Psoas muscle (tissue), 8 donors: ENCODE measurements at places on chromosomes 2 and 18. TPM values are rescaled to one million over a fixed set of nuclear protein-coding genes. Genes with fewer than 3 reads are reported as not detected.

DNA sequence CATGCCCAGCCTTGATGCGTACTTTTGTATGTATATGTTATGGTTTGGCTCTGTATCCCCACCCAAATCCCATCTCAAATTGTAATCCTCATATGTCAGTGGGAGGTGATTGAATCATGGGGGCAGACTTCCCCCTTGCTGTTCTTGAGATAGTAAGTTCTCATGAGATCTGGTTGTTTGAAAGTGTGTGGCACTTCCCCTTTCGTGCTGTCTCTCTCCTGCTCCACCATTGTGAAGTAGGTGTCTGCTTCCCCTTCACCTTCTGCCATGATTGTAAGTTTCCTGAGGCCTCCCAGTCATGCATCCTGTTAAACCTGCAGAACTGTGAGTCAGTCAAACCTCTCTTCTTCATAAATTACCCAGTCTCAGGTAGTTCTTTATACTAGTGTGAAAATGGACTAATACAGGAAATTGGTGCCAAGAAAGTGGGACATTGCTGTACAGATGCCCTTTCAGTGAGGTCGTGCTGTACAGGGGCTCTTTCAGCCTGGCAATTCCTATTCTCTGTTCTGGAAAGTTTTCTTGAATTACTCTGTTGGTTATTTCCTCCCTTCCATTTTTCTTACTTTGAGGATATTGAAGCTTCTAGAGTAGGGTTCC is 38.2 kb downstream of the KCMF1 start:
- H3K36me3 ChIP-seq, result peaks cover 5% of the 10 kb centered on the region
- no peak for DNase-seq
- H3K4me3 ChIP-seq, result no peak overlapping the region
- H3K4me1 ChIP-seq, result peaks cover 42% of the 10 kb centered on the region
- no peak overlapping the region for H3K27ac ChIP-seq
- no peaks in the 10 kb centered on the region for H3K27me3 ChIP-seq

DNA sequence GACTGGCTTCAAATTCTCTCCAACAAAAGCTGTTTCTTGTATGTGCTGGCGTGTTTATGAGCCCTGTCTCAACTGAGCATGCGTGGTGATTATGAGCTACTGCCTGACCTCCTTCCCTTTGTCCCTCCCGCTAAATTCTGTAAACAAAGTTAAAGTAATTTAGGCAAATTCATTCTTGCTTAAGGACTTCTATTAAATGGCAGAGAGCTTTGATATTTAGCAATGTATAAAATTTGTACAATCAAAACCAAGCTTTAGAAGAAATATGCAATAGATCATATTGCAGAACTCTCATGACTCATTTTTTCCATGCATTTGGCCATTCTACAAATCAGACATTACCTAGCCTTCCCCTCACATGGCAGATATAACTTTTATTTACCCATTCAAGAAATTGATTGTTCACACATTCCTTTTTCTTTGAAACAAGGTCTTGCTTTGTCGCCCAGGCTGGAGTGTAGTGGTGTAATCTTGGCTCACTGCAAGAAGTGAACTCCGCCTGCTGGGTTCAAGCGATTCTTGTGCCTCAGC is 18.2 kb downstream of the IGFBP2 start:
- H3K4me1 ChIP-seq, result no peaks in the 10 kb centered on the region
- no peaks in the 10 kb centered on the region for H3K36me3 ChIP-seq
- DNase-seq, result no peak
- no peak overlapping the region for H3K4me3 ChIP-seq
- H3K27ac ChIP-seq, result no peak overlapping the region

GRCh38 chr2:120571015-120571728 is 164.5 kb upstream of the GLI2 start:
- peaks cover 6% of the 10 kb centered on the region for H3K4me1 ChIP-seq
- no peak overlapping the region for H3K27ac ChIP-seq

GRCh38 chr2:156748221-156748620 is 312.0 kb downstream of the GPD2 start:
- no peak overlapping the region for H3K27ac ChIP-seq
- no peak overlapping the region for H3K4me3 ChIP-seq
- DNase-seq, result no peak
- H3K36me3 ChIP-seq, result no peaks in the 10 kb centered on the region
- H3K4me1 ChIP-seq, result no peaks in the 10 kb centered on the region

DNA sequence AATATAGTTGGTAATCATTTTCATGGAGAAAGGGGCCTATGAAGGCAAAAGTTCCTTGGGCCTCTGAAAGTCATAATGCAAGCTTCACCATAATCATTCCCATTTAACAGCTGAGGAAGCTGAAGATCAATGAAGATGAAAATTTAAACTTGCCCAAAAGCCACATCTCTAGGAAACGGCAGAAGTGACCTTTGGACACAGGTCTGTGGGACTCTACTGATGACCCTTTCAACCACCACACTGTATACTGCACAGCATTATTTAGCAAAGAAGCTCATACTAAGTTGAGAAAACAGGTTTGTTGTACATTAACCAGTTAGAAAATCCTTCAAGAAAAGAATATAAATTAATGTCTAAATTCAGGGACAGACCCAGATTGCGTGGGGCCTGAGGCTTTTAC is 51.6 kb upstream of the ACTR3 start:
- H3K4me3 ChIP-seq, result no peak overlapping the region
- no peak for DNase-seq
- H3K4me1 ChIP-seq, result no peaks in the 10 kb centered on the region

CERKL gene
- not detected for total RNA-seq
